ENCODE measurements at places on chromosomes 7 and 10.
A peak's percentile ranks its signal among the peaks of the same experiment; 100 is the strongest.

- peak; percentile 76 for DNase-seq
Measured at GRCh38 chr7:128783143-128783861, 7.7 kb upstream of the OPN1SW start.

DNA sequence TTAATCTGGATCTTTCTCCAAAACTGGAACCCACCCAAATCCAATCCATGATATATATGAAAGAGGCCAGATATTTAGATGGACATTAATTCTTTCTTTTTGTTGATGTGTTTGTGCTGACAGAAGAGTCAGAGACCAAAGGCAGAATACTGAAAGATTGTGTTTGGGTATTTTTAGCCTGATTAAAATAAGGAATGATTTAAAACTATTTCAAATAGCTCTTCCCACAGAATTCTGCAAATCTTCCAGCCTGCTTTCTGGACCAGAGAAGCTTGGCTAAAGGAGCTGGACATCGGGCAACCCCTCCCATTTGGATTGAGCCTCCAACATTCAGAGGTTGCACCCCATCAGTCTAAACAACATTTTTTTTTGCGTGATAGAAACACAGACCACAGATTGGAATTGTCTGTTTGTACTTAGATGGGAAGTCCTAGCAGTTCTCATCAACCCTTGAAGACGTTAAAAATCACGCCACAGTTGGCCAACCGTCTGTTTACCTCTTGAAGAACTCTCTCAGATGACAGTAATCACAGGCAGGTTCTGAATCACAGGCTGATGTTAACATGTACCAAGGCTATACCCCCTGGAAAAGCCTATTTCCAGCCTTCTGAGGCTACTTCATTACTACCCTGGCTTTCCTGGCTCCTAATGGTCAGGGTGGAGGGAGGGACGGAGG is 155.2 kb upstream of the NRP1 start:
- DNase-seq, result no peak

GRCh38 chr7:30970074-30970473 is 6.3 kb downstream of the GHRHR start:
- no peak for DNase-seq

GRCh38 chr10:48946891-48947500 is 7.4 kb upstream of the LRRC18 start:
- no peak for DNase-seq

- DNase-seq, result no peak
Measured at GRCh38 chr7:22694597-22695207, 32.3 kb upstream of the IL6 start.

GRCh38 chr10:50506861-50507573 is 116.7 kb downstream of the SGMS1 start:
- no peak for DNase-seq

DNA sequence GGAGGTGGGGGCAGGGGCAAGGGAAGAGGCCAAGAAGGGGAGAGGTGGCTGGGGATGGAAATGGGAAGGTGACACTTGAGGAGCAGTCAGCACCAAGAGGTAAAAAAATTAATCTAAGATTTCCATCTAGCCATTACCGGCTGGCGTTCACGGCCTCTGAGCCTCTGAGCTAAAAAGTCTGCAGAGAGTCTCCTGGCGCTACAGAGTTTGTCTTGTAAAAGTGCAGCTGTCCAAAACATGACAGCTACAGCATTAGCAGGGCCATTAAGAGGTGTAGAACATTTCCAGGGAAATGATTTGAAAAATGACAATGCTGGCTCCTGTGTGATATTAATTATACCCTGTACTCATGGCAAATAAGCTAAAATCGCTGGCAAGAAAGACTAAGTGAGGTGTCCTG is 167.6 kb downstream of the LRMDA start:
- no peak for DNase-seq

DNA sequence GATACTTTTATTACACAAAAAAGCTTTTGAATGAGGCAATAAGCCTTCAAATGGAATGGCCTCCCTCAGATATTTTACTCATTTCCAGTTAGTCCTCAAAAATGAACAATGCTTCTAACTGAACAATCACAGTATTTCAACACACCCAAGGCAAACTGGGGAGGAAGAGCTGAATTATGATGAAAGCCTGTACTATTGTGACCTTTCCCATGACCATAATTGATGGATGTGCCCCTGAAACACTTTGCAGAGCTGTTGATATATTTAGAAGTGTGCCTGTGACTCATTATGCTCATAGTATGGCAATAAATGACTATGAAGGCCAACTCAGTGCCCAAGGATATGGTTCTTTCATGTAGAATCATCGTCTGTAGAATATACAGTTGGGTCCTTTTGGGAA is 248.1 kb downstream of the AHR start:
- no peak for DNase-seq

- DNase-seq, result no peak
Measured at GRCh38 chr7:45033931-45034290, 33.9 kb downstream of the CCM2 start.

DNA sequence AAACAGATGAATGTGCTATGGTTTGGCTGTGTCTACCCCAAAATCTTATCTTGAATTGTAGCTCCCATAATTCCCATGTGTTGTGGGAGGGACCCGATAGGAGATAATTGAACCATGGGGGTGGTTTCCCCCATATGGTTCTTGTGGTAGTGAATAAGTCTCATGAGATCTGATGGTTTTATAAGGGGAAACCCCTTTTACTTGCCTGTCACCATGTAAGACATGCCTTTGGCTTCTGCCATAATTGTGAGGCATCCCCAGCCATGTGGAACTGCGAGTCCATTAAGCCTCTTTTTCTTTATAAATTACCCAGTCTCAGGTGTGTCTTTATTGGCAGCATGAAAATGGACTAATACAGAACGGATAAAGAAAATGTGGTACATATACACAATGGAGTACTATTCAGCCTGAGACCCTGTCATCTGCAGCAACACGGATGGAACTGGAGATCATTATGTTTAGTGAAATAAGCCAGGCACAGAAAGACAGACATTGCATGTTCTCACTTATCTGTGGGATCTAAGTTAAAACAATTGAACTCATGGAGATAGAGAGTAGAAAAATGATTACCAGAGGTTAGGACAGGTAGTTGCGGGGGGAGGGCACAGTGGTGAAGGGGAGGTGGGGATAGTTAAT is 587.6 kb upstream of the NRP1 start:
- no peak for DNase-seq

- DNase-seq, result no peak
Measured at GRCh38 chr7:158539711-158540146, 47.9 kb downstream of the PTPRN2 start.

DNA sequence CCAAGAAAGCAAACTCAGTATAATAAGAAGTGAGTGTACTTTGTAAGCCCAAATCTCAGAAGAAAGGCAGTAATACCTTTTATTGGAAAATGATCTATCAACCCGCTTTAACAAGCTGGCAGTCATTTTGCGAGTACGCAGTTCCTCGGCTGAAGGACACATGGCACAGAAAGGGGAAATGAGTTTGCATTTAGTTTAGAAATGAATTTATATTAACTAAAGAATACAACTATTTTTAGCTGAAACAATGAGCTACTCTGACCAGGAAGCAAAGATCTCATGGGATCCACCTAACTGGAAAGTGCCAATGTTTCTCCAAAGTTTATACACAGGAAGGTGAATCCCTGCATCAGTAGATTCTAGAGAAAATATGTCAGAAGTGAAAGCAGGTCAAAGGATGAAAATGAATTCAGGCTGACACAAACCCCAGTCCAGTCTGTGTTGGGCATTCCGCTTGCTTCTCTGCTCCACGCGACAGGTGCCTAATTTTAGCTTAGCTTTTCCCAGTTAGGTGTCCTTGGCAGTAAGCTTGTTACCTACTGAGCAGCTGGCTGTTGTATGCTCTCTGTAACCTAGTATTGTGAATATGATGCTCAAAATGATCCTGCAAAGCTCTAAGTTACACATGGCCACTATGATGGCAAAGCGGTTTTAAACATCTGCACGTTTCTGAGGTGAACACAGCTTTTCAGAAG is 112.8 kb downstream of the LARP4B start:
- DNase-seq, result no peak

GRCh38 chr7:104240401-104240800 is 32.6 kb upstream of the ORC5 start:
- no peak for DNase-seq

DNA sequence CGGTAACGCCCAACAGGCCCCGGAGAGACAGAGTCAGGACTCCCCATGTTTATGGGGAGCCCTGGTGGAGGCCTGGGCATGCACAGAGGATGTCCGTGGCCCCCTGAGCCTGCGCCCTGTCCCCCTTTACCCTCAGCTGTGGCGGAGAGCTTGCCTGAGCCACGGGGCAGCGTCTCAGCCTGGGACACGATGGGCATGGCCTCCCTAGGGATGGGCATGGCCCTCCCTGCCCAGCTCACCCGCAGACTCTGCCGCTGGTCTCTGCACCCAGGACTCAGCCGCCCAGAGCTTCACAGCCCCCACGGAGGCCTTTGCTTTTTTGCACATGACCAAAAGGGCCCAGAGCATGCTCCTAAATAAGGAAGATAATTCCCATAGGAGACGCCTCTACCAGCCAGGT is 394.2 kb downstream of the PTPRN2 start:
- DNase-seq, result no peak

DNA sequence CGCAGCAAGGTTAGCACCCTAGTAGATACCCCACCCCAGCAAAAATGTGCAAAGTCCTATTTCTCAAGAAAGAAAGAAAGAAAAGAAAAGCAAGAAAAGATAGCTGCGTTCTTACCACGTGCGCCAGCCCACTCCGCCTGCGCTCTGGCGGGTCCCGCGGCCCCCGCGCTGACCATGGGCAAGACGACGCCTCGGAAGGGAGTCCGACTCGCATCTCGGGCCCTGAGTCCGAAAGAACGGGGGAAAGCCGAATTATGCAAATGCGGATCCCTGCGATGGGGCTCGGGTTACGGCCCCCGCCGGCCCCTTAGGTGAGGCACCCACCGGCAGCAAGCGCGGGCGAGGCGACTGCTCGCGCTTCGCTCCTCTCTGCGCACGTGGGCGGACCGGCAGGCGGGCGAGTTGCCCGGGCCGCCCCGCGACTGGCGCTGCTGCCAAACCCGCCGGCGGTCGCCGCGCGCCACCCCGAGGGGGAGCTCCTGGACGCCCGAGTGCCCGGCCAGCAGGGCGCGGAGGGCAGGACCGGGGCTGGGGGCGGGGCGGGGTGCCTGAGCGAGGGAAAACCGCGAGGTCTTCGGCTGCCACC is 2.4 kb upstream of the EGR2 start:
- no peak for DNase-seq

DNA sequence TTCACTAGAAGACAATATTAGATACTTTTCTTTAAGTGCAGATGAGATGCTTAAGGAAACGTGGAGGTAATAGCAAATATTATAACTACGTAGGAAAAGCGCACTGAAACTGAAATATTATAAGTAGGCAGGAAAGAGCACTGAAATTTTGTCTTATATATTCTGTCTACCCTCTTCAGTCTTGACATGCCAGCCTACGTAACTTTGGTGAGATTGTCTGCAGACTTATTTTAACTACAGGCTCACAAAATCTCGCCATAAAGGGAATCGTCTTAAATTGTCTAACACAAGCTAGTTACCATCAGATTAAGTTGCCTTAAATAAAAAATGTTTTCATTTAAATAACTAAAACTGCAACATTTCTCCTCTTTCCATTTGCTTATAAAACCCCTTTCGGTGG is 280.1 kb upstream of the PTER start:
- DNase-seq, result no peak

DNA sequence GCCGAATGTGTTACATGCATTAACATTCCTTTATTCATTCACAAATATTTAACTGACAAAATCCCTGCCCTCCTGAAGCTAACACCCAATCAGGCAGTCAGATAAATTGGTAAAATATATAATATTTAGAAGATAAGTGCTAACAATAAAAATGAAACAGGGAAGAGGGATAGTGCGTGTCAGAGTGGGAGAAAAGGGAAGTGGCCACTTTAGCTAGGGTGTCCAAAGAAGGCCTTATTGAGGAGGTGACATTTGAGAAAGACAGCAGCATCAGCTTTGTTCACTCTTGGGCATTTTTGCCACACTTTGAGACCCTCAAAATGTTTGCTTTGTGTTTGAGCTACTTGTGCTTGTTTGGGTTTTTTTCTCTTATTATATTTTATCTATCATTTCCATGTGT is 317.8 kb downstream of the SNX13 start:
- no peak for DNase-seq

- DNase-seq, result no peak
Measured at GRCh38 chr10:73759512-73760115, 15.4 kb downstream of the SEC24C start.

DNA sequence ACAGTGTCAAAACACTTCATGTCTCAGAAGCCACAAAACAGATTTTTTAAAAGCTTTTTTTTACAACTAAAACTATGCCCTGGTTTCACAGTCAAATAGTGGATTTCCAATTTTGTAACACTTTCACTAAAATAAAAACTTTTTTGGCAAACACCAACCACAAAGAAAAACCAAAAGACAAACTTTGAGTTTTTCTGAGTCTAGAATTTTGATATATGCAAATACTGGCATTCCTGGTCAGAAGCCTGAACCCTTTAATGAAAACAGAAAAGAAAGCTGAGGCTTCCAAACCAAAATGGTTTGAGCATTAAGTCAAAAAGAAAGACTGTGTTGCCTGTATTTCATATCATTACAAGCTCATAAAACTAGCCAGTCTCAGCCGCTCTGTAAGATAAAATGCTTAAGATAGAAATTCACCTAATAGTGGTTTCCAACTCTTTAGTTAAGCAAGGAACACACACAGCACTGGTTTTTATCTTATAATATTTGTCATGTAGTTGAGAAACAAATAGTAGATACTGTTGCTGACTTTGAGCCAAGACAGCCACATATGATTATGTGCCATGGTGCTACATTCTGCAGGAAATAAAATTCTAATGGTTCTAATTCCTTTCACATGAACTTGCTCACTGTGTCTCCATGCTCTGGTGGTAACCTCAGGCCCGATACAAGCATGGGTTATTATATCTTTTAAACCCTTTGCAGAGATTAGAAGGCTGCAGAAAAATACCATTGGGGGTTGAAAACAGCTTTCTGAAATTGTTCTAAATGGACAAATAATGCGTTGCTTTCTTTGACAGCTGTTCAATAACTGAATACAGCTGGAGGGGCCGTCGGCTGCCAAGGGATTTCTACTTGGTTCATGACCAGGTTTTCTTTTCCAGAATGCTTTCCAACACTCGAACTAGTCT is 49.4 kb downstream of the FAM171A1 start:
- peak; percentile 58 for DNase-seq

DNA sequence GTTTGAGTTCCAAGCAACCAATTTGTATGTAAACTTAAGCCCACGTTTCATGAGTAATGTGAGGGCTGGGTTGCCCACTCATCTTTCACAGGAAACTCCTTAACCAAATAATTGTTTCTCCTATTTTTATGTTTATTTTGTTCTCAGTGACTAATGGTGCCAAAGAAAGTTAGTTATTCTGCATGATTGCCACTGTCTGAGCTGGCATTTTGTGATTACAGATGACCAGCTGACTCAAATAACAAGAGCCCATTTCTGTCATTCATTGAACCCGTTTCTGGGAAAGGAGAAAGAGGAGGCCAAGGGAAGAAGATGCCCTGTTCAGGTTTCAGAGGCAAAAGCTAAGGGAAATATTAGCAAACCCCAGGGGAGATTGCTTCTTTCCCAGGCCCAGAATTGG is 186.9 kb upstream of the MYO3A start:
- no peak for DNase-seq

GRCh38 chr10:102394079-102394800 is 1.3 kb upstream of the NFKB2 start:
- DNase-seq, result peak; percentile 95

- DNase-seq, result no peak
Measured at GRCh38 chr7:156487811-156488533, 152.6 kb upstream of the RNF32 start.

- no peak for DNase-seq
Measured at GRCh38 chr7:102264367-102264891, 22.2 kb upstream of the SH2B2 start.

Measured in hematopoietic multipotent progenitor cell treated with erythropoietin and hydrocortisone succinate and interleukin-3 and kit ligand, for 6 days (in vitro differentiated cells).